ENCODE measurements at places on chromosomes 3 and 15.
A peak's percentile ranks its signal among the peaks of the same experiment; 100 is the strongest.

- no peaks in the 10 kb centered on the region for H3K4me1 ChIP-seq
- no peak overlapping the region for H3K4me3 ChIP-seq
- H3K36me3 ChIP-seq, result no peaks in the 10 kb centered on the region
- H3K27me3 ChIP-seq, result no peaks in the 10 kb centered on the region
Measured at GRCh38 chr3:160213191-160213590, 12.0 kb upstream of the C3orf80 start.

GRCh38 chr3:167876620-167877281, 141.2 kb downstream of the SERPINI1 start:
- no peak overlapping the region for H3K27ac ChIP-seq
- DNase-seq, result no peak
- no peaks in the 10 kb centered on the region for H3K27me3 ChIP-seq

DNA sequence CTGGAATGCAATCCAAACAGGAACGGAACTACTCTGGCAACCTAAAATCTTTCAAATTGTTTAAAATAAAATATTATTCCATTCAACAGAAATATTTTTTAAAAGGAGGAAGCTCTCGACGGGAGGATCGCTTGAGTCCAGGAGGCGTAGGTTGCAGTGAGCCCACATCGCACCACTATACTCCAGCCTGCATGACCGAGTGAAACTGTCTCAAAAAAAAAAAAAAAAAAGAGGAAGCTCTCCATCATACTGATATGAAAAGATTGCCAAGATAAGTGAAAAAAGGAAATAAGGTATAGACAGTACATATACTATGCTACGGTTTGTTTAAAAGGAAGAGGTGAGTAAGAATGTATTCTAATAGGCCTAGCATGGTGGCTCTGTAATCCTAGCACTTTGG, 3.6 kb downstream of the RAD18 start:
- H3K27me3 ChIP-seq, result no peaks in the 10 kb centered on the region
- H3K36me3 ChIP-seq, result no peaks in the 10 kb centered on the region
- H3K4me3 ChIP-seq, result no peak overlapping the region
- H3K4me1 ChIP-seq, result no peaks in the 10 kb centered on the region
- DNase-seq, result no peak

DNA sequence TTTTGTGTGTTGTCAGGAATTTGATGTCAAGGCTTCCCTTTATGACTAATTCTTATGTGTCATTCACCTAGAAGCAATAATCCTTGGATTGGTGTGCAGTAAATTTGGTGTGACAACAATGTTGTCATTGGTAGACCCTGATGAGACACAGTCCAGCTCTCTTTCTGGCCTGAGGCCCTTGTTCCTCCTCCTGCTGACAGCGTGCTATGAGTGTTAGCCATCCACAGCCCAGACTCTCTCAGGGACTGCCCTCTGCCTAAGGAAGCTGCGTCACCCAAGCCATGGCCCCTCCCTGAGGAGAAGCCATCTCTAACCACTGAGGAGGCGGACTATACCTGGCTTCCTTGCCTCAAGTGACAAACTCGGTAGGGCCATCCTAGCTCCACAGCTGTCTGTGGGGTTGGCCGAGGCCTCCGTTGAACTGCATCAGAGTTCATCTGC, 13.3 kb upstream of the TM4SF1 start:
- H3K27ac ChIP-seq, result no peak overlapping the region
- no peak for DNase-seq
- no peak overlapping the region for H3K4me3 ChIP-seq
- no peaks in the 10 kb centered on the region for H3K4me1 ChIP-seq

- no peaks in the 10 kb centered on the region for H3K4me1 ChIP-seq
- H3K27ac ChIP-seq, result no peak overlapping the region
- no peak for DNase-seq
- H3K4me3 ChIP-seq, result no peak overlapping the region
- H3K36me3 ChIP-seq, result no peaks in the 10 kb centered on the region
Measured at GRCh38 chr3:72690629-72691028, 157.6 kb downstream of the SHQ1 start.

GRCh38 chr3:58434511-58434910, 879 bp upstream of the PDHB start:
- no peaks in the 10 kb centered on the region for H3K27me3 ChIP-seq
- DNase-seq, result peak; percentile 60
- peak overlapping the region; percentile 28 for H3K27ac ChIP-seq
- H3K4me3 ChIP-seq, result peak overlapping the region; percentile 76
